SIG-M5 (cell line): ENCODE measurements at places on chromosomes 12 and 14.

- no peak for DNase-seq
Observed at GRCh38 chr12:111150360-111150759, 218.5 kb downstream of the PHETA1 start.

GRCh38 chr14:100114109-100114765 is 45.2 kb downstream of the DEGS2 start:
- no peak for DNase-seq

- no peak for DNase-seq
Observed at GRCh38 chr12:58268069-58268468, 326.7 kb downstream of the ATP23 start.

- no peak for DNase-seq
Observed at GRCh38 chr14:100022772-100023451, 42.3 kb upstream of the EVL start.

DNA sequence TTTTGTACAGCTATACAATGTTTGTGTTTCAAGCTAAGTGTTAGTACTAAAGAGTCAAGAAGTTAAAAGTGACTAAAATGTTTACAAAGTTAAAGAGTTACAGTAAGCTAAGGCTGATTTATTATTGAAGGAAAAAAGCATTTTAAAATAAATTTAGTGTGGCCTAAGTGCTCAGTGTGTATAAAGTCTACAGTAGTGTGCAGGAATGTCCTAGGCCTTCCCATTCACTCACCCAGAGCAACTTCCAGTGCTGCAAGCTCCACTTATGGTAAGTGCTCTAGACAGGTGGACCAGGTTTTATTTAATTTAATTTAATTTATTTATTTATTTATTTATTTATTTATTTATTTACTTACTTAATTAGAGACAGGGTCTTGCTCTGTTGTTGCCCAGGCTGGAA is 19.6 kb downstream of the DLK1 start:
- no peak for DNase-seq

DNA sequence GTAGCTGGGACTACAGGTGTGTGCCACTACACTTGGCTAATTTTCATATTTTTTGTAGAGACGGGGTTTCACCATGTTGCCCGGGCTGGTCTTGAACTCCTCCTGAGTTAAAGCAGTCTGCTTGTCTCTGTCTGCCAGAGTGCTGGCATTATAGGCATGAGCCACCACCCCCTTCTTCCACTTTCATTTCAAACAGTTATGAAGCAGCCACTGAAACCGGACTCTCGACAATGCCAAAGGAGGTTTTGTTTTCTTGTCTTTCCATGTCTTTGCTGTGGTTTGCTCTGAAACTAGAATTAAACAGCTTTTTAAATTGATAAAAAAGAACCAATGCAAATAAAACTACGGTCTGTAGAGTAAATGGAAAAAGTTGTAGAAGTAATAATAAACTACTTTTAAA is 30.4 kb downstream of the RAP1B start:
- no peak for DNase-seq

GRCh38 chr14:36361210-36361853 is 40.9 kb upstream of the MBIP start:
- no peak for DNase-seq

DNA sequence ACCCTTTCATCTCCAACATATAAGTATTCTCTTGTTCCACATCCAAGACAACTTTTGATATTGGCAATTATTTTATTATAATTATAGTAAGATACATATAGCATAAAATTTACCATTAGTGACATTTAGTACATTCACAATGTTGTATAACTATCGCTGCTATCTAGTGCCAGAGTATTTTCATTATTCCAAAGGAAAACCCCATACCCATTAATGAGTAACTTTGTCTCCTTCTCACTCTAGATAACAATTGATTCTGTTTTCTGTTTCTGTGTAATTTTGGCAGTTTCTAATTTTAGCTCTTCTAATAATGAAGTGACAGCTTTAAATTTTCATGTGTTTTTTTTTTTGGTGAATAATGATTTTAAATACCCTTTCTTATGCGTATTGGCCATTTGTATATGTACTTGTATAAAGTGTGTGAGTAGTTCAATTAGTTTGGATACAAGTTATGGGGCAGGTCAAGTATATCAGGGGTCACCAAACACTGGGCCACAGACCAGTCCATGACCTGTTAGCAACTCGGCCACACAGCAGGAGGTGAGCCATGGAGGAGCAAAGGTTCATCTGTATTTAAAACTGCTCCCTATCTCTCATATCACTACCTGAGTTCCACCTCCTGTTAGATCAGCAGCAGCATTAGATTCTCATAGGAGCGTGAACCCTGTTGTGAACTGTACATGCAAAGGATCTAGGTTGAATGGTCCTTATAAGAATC is 97.2 kb upstream of the SYT1 start:
- DNase-seq = no peak

DNA sequence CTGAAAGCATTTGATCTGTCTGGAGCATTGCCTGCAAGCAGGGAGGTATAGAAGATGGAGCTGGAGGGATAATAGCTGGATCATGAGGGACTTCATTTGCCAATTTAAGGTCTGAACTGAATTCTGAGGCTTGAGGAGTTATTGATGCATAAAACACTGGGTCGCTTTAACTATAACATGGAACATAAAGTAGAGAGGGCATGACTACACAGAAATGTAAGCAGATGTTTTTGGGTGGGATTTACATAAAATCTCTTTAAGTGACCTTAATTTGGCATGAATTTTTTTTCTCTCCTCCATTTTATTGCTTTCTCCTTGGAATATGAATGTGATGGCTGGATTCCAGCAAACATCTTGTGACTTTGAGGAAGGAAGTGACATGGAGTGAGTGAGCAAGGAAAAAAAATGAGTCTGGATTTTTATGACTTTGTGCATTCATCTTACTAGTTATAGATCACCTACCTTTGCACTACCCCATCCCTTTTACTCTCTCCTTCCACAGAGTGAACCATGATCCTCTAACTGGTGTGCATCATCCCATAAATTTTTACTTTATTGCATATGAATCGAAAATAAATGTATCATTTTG is 356.0 kb downstream of the DUSP6 start:
- DNase-seq = no peak

DNA sequence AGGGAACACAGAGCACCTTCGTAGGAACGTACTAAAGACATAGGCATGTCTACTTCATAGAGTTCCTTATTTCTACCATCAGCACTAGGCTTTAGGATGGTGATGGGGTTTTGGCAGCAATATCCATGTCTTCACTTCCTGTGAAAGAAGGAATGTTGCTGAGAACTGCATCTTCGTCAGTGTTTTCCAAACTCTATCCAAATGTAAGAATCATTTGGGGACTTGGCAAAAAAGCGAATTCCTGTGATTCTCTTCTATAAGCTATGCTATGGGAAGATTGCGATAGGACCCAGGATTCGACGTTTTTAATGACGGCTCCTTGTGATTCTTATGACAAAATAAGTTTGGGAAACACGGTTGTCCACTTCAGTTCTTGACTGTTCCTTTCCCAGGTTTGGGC is 39.8 kb downstream of the AKAP3 start:
- no peak for DNase-seq

GRCh38 chr12:31647086-31647491 is 12.4 kb upstream of the ETFBKMT start:
- DNase-seq = no peak

- DNase-seq = no peak
Observed at GRCh38 chr12:31316891-31317290, 9.1 kb downstream of the SINHCAF start.

GRCh38 chr12:39467432-39467870 is 24.5 kb upstream of the KIF21A start:
- DNase-seq = no peak

DNA sequence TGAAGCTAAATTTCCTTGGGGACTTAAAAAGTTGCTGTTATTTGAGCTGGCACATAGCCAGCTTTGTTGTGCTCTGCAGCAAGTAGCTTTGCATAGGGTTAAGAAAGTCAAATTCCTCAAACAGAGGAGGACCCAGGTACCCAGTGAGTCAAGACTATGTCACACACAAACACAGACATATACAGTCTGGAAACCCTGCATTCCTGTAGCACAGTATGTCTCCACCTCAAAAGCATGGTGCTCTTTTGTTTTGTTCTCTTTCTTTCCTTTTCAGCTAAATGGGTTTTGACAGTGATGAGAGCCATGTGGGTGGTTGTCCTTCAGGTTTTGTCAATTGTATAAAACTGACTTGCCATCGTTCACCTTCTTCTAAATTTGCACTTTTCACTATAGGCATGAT is 179.6 kb upstream of the DIO2 start:
- no peak for DNase-seq

DNA sequence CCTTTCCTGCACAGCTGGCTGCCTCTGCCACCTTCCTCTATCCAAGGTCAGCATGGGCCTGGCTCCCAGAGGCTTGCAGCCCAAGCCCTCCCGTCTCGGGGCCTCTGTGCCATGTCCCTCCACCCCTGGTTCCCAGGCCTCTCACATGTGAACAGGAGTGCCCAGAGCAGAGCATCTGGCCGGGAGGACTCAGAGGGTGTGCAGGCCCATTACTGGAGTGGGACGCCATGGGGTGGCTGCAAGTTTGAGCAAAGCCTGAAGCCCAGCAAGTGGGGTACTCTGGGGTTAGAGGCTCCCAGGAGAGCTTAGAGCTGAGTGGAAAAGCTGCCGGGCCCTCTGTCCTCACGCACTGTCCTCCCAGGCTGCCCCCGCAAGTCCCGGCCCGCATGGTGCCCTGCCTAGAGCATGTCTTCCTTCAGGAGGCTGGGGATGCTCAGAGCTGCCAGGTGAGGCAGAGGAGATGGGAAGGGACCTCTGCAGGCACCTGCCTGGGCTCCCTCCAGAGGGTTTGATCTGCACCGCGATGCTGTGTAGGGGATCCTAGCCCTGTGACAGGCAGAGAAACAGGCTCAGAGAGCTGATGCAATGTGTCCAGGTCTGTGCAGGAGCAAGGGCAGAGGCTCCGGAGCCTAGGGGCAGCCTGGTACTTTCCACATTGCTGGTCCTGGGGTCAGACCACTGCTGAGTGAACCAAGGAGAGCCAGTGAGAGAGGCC is 39.8 kb downstream of the DIO3 start:
- no peak for DNase-seq

GRCh38 chr12:121795034-121795968 is 1.8 kb upstream of the RHOF start:
- no peak for DNase-seq

- no peak for DNase-seq
Observed at GRCh38 chr12:116174006-116174405, 103.5 kb downstream of the MED13L start.

GRCh38 chr14:51176839-51177238 is 63.2 kb upstream of the TMX1 start:
- DNase-seq = no peak

DNA sequence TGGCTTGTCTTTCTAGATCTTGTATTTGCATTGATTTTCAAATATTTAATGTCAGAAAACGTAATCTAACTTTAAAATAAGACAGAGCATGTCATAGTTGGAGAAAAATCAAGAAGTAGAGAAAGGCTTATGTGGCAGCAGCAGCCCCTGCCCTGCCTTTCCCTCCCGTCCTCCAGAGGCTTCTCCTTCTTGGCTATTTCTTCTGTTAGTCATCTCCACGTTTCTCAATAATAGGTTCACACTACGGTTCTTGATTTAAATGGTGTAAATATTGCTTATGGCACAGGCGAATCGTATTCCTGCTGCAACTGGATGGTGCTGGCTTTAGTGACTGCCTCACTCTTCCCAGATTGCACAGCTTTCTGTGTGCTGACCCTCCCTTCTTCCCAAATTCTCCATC is 42.8 kb downstream of the SLC8B1 start:
- DNase-seq = no peak

- DNase-seq = no peak
Observed at GRCh38 chr12:105229371-105229770, 6.6 kb downstream of the APPL2 start.

DNA sequence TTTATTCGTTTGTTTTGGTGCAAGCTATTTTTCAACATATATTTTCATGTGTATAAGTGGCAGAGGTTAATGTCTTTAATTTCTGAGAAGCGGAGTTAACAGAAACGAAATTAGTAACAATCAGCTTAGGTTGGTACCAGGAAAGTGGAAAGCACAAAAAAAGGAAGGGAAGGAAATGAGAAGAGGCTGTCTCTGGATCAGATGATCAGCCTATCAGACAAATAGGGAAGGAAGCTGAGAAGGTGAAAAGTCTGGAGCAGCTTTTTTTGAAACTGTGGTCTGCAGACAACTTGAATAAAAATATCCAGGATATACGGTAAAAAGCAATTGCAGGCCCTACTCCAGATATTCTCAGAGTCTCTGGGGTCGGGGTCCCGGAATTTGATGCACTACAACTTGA is 265.0 kb downstream of the SSPN start:
- no peak for DNase-seq

DNA sequence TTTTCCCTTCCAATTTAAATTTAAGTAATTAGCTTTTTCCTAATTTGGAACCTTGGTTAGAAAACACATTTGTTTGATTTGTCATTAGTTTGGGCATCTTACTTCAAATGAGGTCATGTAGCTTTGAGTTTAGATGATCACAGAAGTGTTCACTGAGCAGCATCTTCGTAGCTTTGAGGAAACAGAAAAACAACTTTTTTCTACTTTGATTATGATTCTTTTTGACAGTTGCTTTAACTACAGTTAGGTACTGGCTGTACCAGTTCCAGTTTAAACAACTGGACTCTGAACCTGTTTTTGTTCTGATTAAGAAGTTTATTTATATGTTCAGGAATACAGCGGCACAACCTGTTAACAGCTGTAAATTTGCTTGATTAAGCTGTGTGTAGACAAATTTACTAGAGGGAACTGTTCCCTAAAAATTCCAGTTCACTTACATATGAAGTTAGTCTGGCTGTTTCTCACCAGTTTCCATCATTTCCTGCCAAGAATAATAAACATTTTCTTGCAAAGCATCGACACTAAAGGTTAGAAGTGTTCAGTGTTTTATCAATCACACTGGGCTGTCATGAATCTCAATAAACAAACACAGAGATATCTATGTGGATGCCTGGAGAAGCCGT is 191.9 kb downstream of the RAD51B start:
- DNase-seq = no peak
